Panc1 (cell line): ENCODE measurements at places on chromosomes 2 and 18. TPM values are rescaled to one million over a fixed set of nuclear protein-coding genes. Genes with fewer than 3 reads are reported as not detected.

The SP140 gene
- total RNA-seq = 1.1 TPM

The LBX2 gene
- total RNA-seq = 9.6 TPM

The POTEC gene
- total RNA-seq = not detected

The SATB2 gene
- 43.2 TPM for total RNA-seq

The MATN3 gene
- 3.5 TPM for total RNA-seq

The TDRD15 gene
- total RNA-seq = not detected

The IGFBP5 gene
- 1.9 TPM for total RNA-seq

The UPP2 gene
- total RNA-seq = not detected

The TBR1 gene
- total RNA-seq = not detected

DNA sequence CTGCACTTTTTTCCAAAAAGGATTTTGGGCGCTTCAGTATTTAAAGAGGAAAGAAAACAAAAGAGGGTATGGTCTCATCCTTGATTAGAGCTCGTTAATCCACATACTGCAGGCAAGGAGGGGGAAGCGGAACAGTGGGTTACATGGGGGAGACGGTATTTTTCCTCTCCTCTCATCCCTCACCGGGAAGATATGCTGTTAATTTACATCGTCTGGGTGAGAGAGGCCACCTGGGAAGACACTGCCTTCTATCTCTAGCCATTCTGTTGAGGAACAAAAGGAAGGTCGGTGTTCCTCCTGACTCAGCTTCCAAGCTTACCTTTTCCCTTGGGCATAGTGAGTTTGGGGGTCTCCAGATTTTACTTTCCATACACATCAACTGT, 52.3 kb downstream of the IMPA2 start:
- no peak for DNase-seq

DNA sequence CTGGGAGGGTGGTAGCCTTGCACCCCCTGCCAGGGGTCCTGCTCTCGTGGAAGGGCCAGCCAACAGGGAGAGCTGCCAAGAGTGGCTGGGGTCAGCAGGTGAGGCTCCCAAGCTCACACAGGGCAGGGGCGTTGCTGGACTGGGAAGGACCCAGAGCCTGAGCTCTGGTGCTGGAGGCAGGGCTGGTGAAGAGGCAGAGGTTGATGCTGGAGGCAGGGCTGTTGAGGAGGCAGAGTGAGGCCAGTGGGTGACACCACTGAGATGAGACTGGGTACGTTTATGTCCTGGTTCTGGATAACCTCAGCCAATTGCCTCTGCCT, 7.0 kb downstream of the ADRA2B start:
- DNase-seq = no peak

GRCh38 chr2:69011611-69012157, 1.3 kb upstream of the ANTXR1 start:
- DNase-seq = no peak

DNA sequence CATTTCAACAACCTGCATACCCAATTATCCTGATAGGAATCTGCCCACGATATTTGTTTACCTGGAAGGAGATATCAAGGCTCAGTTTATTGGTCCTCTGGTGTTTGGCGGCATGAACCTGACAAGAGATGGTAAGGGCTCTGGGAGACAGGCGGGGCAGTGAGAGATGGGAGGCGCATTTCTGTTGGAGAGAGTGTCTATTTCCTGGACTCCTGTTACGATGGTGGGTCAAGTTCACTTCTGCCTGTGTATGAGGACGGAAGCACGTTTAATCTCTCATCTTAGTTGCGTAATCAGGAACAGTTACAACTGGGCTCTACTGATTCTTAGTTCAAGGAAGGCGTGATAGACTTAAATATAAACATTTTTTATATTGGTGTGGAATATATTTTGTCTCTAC, 8.9 kb downstream of the PDCL3 start:
- DNase-seq = no peak

DNA sequence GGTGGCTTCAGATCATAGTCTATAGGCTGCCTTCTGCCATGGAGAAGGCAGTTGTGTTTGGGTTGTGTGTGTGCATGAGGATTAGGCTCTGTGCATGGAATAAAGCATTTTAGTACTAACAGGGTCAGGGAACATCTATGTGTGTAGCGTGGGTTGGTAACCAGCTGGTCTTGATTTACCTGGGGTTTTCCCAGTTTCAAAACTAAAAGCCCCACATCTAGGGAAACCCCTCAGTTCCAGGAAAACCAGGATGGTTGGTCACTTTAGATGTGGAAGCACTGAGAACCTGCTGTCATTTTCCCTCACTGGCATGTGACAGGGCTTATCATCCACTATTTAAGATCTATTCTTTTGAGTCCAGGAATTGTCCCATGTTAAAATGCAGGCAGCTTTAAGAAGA, 116.3 kb downstream of the POLE4 start:
- no peak for DNase-seq

GRCh38 chr2:73610111-73610510, 32.1 kb downstream of the NAT8 start:
- no peak for DNase-seq

DNA sequence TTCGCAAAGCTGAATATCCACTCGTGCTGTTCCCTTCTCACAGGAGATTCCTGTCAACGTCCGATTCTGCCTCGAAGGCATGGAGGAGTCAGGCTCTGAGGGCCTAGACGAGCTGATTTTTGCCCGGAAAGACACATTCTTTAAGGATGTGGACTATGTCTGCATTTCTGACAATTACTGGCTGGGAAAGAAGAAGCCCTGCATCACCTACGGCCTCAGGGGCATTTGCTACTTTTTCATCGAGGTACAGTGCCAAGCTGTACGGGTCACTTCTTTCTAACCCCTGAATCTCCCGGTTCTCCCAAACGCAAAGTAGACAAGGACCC, 14.6 kb downstream of the CNDP2 start:
- no peak for DNase-seq

DNA sequence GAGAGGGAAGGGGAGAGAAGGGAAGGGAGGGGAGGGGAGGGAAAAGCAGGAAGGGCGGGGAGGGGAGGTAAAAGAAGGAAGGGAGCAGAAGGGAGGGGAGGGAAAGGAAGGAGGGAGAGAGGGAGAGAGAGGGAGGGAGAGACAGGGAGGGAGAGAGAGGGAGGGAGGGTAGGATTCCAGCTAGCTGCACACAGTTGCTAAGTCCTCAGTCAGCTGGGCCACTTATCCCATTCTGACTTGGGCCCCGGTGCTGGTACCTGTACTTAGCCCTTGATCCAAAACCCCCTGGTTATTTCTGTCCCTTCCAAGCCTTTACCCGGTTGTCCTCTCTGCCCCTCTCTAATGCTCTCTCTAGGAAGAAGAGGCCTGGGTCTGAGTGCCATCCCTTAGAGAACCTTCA, 211.4 kb downstream of the TTC32 start:
- DNase-seq = no peak

- no peak for DNase-seq
Observed at GRCh38 chr18:57803103-57803969, at the start of gene ATP8B1. Gene ATP8B1, minus strand, starts transcription at chr18:57803315. Its CDS starts 71,508 bp downstream, at chr18:57731807.
